A549 treated with AZD2906 at 1 μM for 4 hours (cell line): ENCODE measurements at places on chromosomes 11 and 22. TPM values are rescaled to one million over a fixed set of nuclear protein-coding genes. Genes with fewer than 3 reads are reported as not detected.

Gene DHCR7
- 43.8 to 52.9 TPM (median 48.2 TPM) in 5 replicates for total RNA-seq

Gene MS4A5
- not detected in 5 replicates for total RNA-seq

Gene SHISAL1
- 2.3 to 3.1 TPM (median 2.4 TPM) in 5 replicates for total RNA-seq

Gene OR51A7
- not detected in 5 replicates for total RNA-seq

Gene MGAT3
- 0.64 to 1.4 TPM (median 0.88 TPM) in 5 replicates for total RNA-seq
